ENCODE measurements at places on chromosomes 11 and 22.

DNA sequence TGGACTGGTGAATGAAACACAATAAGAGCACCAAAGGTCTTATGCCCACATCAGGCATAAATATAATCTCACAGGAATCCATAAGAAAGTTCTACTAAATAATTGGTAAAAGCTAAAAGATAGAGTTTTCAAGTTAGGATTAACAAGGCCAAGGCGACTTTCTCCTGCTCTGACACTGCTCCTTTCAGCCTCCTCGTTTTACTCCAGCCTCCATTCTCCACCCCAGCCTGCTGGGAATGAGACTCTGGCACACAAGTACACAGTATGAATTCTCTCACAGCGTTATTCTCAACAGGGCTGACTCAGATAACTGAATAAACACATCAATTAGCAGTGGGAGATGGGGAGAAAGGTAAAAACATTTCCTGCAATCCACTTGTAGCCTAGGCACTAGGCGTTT is 94.9 kb downstream of the APOL5 start:
- no peak for DNase-seq

DNA sequence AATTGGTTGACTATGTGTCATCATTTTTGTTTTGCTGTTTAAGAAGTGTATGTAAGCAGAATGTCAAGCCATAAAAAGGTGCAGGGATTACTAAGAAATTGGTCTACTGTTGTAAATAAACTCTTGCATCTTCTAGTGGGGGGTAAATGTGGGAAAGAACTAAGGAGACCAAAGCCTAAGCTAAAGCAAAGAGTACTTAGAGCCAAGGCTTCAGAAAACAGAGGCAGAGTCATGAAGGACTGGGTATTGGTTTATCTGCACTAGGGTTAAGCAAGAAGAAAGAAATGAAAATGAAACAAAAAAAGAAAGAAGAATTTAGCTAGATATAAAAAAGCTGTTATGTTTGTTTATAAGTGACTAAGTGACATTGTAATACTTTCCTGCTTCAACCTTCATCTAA is 628.1 kb downstream of the METTL15 start:
- no peak for DNase-seq

DNA sequence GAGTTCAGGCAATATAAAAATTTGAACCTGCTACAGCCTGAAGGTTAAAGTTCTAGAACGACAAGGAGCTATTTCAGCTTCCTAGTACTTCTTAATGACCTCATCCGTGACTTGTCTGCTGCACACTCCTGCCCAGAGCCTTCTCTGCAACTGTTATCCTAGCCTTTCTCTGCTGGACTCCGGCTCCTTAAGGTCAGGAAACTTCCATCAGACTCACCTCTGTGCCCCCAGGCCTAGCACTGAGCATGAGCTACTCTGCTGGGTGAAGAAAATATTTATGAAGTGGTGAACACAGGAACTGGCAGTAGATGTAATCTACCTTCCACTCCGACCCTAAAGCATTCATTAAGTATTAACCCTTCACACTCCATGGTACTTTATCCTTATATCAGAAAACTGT is 18.4 kb downstream of the CSNK2A3 start:
- no peak for DNase-seq

GRCh38 chr11:61697078-61697502 is 16.9 kb downstream of the DAGLA start:
- no peak for DNase-seq

DNA sequence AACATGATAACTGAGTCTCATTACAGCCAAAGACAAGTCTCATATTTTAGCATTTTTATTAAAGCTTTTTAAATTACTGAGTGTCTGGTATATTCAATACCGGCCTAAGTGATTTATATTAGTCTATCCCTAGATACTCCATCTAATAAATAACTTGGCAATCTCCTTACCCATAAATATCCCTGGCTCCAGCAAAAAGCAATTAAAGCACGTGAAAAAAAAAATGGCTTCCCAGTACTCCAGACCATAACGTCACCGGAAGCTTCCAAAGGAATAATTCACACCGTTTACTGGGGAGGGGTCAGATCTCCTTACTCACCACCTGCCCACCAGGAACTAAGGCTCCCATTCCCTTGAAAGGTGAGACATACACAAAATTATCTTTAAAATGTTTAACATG is 988.3 kb downstream of the OPCML start:
- DNase-seq, result no peak

DNA sequence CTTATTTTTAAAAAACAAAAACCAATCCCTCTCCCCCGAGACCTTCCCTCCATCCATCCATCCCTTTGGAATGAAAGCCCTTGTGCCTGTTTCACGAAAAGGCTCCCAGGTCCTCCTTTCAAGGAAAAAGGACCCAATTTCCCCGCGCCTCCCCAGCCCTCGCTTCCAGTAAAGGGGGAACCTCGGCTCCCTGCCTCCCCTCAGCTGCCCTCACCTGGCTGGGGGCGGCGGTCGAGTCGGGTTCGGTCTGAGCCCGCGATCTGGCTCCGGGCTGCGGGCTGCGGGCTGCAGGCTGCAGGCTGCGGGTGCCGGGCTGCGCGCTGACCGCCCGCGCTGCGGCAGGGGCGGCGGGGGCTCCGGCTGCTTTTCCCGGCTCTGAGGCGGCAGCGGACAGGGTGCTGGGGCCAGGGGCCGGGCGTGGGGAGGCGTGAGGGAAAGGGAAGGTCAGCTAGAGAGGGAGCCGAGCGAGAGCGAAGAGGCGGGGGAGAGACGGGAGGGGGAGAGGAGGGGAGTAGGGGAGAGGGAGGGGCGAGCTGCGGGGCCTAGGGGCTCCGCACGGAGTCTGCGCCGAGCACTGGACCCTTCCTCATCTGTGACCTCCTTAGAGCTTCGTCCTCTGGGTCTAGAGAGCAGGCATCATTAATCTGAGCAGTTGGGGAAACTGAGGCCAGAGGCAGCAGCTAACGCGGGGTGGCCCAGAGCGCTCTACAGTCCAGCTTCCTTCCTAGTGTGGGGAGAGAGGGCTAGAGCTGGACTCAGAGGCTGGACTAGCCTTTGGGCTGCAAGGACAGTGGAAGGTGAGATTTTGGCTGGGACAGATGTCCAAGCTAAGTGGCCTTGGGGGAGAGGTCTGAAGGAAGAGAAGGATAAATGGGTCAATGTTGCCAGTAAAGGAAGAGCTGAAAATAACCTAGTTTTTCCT is at the start of gene C1QTNF4:
C1QTNF4 (minus strand) TSS at position 478 of the 922 bp plus-strand sequence. CDS start 3,601 bp downstream, outside the sequence.
- no peak for DNase-seq

All from activated CD8-positive, alpha-beta memory T cell treated with anti-CD3 and anti-CD28 coated beads for 4 hours (primary cell).